ENCODE measurements at places on chromosomes 13 and 19.

DNA sequence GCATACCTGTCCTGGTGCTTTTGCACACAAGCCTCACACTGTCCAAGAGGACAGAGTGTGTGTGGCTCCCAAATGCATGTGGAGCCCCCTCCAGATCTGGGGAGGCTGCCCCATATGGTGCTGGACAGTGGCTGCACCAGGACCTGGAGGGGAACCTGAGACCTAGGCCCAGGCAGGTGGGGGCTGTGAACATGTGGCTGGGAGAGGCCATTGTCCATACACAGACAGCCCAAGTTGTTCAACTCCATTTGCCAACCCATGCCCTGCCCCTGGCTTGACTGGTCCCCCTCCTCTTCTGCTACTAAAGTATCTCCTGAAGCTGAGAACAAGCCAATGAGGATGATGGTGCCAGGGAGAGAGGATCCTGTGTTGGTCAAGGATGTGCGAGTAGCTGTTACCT is 94.0 kb downstream of the ING1 start:
- no peak for DNase-seq

DNA sequence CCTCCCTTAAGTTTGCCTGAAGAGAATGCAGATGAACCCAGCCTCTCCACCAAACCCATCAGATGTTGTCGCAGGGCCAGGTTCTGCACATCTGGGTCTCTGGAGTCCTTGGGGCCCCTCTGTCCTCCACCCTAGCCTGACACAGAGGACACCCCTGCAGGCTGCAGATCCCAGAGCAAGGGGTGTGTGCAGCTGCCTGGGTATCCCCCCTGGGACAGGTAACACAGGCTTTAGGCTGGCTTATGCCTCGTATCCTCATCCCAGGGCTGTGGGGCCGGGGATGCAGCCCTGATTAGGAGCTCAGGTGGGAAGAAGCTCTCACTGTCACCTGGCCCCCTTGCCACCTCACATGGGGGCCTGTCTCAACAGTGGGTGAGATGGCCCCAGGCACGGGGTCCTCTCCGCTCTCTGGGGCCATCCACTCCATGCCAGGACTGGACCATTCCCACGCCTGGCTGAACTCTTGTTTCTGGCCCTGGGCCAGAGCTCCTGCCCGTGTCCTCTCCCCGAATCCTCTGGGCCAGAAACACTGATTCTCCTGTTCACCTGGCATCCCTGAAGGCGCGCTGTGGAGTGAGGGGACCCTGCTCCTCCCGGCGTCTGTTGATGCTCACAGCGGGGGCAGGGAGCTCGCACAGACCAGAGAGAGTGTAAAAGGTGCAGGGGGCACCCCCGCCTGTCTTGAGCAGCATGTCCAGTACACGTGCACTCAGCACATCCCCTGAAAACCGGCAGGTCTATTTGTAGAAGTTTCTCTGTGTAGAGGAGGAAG is 38.7 kb upstream of the TPM4 start:
- no peak for DNase-seq

GRCh38 chr13:29362849-29363604 is 232.5 kb downstream of the SLC7A1 start:
- DNase-seq, result peak; percentile 66

DNA sequence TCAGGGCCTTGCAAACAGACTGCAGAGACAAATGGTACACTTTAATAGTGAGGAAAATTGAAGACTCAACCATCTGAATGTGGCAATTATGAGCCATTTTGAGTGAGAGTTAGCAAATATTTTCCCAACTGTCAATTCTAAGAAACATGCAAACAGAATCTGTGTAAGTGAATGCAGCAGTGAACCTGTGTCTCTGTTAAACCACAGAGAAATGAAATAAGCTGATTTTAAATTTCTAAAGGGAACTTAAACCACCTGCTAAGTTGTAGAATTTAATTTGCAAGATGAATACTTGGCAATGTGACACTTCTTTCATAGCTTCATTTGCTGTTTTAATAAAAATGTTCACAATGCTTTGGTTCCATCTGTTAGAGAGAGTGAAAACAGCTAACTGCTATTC is 42.0 kb upstream of the TDRD3 start:
- DNase-seq, result no peak

- peak; percentile 93 for DNase-seq
Measured at GRCh38 chr13:105436943-105437342, 1098.5 kb downstream of the EFNB2 start.

GRCh38 chr13:67033170-67033569 is 197.0 kb downstream of the PCDH9 start:
- DNase-seq, result no peak

GRCh38 chr19:58557221-58558065 is 968 bp downstream of the UBE2M start:
- DNase-seq, result no peak

GRCh38 chr19:3365836-3366752 is at the start of gene NFIC:
NFIC (plus strand) TSS chr19:3366583; CDS start chr19:3366637, 54 bp downstream.
- peak; percentile 66 for DNase-seq

GRCh38 chr19:14127176-14127575 is 9.2 kb downstream of the ASF1B start:
- DNase-seq, result no peak

GRCh38 chr13:62908321-62908720 is 1492.7 kb upstream of the PCDH20 start:
- DNase-seq, result no peak

GRCh38 chr19:38374332-38375097 is at the start of gene PSMD8:
PSMD8 (plus strand) TSS chr19:38374571; CDS start chr19:38374602, 31 bp downstream.
- peak; percentile 100 for DNase-seq
